ENCODE measurements at places on chromosomes 5 and 9.

DNA sequence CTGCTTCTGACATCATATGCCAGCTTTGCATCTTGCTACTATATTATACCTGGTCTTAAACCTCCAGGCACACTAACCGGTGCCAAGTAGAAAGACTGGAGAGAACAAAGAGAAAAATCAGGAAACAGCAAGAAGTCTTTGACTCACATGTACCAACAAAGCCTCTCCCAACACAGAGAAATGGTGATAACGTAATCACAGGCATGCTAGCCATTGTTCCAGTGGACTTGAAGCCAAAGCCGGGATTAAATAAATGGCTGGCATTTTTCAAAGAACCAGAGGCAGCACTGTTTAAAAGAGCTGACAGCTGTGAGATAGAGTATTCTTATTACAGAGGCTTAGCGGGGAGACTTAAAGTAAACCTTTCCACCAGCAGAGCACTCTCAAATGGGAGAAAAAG lies 148.4 kb upstream of the NFIL3 start:
- DNase-seq = no peak

DNA sequence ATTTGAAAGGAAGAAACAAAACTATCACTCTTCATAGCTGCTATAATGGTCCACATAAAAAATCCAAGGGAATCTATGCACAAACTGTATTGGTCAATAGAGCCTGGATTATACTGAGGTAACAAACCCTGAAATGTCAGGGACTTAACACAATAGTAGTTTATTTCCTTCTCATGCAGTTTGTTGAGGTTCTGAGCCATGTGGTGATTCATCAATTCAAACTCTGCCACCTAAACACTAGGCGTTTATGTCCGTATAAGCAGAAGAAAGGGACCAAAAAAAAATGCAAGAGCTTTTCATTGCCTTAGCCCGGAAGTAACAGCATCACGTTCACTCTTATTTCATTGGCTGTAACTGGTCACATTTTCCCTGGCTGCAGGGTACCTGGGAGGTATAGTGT lies 464.7 kb downstream of the ZSWIM6 start:
- DNase-seq = no peak

GRCh38 chr5:9681706-9682105 lies 51.6 kb upstream of the TAS2R1 start:
- DNase-seq = no peak

DNA sequence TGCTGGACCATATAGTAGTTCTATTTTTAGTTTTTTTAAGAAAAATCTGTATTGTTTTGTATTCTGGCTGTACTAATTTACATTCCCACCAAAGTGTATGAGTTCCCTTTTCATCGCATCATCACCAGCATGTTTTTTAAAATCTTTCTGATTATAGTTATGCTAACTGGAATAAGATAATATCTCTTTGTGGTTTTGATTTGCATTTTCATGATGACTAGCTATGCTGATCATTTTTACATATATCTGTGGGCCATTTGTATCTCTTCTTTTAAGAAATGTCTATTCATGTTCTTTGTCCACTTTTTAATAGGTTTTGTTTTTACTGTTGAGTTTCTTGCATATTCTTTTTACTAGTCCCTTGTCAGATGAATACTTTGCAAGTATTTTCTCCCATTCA lies 238.0 kb downstream of the FBXO4 start:
- DNase-seq = no peak

- no peak for DNase-seq
Observed at GRCh38 chr5:149072376-149072775, 9.5 kb upstream of the SH3TC2 start.
